Stimulated activated CD8-positive, alpha-beta memory T cell treated with anti-CD3 and anti-CD28 coated beads, Interleukin-7, amount 100 ng/mL, for 1 hour (primary cell): ENCODE measurements at places on chromosomes 4 and X.

GRCh38 chr4:174119051-174119450 lies 164.4 kb downstream of the FBXO8 start:
- no peak for DNase-seq

- no peak for DNase-seq
Measured at GRCh38 chr4:5869966-5870619, 22.8 kb downstream of the CRMP1 start.

DNA sequence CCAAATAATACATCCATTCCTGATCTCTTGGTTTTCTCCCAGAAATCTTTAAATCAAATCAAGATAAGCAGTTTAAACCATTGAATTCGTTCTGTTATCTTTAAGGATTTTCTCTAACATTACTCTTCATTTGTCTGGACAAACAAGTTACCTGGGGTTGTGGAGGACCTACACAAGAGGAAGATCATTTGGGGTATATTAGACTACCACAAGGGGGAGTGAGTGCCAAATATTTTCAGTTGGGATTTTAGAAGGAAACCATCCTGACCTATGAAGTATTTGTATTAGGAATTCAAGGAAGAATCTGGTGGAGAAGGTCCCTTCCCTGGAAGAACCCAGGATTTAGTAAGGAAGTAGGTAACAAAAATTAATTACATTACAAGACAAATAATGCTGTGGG lies 12.0 kb upstream of the DCHS2 start:
- DNase-seq, result no peak

GRCh38 chr4:139666735-139667281 lies 1.2 kb downstream of the MGST2 start:
- DNase-seq, result no peak

GRCh38 chr4:53281438-53281837 lies 84.4 kb downstream of the SCFD2 start:
- no peak for DNase-seq

- no peak for DNase-seq
Measured at GRCh38 chr4:23084559-23085248, 392.0 kb downstream of the GBA3 start.

- DNase-seq, result no peak
Measured at GRCh38 chr4:151228189-151229119, 48.5 kb upstream of the PRSS48 start.

GRCh38 chr4:100630341-100630740 lies 112.5 kb upstream of the EMCN start:
- no peak for DNase-seq

DNA sequence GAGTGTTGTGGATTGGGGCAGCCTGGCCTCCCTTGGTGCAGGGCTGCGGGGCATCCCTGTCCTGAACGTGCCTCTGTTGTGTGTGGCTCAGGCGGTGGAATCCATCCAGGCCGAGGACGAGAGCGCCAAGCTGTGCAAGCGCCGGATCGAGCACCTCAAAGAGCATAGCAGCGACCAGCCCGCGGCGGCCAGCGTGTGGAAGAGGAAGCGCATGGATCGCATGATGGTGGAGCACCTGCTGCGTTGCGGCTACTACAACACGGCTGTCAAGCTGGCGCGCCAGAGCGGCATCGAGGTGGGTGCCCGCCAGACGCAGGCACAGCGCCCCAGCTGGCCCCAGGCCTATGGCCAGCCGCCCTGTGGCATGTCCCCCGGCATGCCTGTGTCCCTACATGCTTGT lies 25.6 kb downstream of the MAEA start:
- no peak for DNase-seq

DNA sequence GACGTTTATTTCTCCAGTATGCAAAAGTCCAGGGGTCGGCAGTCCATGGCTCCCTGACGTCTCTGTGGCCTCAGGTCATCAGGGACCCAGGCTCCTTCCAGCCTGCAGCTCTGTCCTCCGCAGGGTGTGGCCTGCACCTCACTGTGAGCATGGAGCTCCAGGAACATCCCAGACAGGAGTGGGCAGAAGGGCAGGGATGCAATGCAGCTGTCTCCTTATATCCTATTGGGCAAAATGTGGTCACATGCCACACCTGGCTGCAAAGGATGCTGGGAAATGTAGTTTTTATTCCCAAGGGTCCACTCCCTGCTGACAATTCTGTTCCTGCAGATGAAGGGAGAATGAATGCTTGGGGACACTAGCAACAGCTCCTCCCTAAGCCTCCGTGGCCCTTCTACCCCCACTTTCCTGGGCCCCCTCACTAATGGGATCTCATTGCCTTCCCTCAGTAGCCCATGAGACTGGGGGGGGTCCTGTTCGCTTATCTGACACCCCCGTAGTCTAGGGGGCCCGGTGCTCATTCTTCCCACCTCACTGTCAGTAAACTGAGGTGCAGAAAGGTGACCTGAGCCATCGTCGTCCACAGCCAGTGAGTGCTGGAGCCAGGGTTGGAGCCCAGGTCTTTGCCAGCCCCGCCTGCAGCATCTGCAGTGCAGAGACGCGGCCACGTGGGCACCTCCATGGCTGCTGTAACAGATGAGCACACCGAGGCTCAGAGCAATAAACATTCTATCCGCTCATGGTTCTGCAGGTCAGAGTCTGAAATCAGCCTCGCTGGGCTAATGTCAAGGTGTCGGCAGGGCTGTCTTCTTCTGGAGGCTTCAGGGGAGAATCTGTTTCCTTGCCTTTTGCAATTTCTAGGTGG lies 5.9 kb upstream of the GRPEL1 start:
- no peak for DNase-seq

GRCh38 chr4:148089624-148090023 lies 352.6 kb downstream of the NR3C2 start:
- no peak for DNase-seq

DNA sequence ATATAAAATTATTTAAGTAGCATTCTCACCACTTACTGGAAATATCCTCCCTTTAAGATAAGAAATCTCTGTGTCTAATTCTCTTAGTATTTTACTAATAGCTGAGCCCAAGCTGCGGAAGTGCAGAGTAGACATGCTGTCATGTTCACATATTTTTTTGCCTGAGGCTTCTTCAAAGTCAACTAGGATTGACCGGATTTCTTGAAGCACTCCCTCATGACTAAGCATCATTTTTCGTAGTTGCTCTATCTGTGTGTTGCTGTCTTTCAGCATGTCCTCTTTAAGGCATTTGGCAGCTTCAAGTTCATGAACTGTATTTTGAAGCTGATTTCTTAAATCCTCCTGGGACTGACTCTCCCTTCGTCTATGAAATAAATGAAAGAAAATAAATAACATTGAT lies 36.9 kb downstream of the CCDC158 start:
- no peak for DNase-seq

- DNase-seq, result no peak
Measured at GRCh38 chr4:137705171-137705783, 173.0 kb upstream of the PCDH18 start.

GRCh38 chr4:56641494-56642051 lies 39.5 kb downstream of the HOPX start:
- DNase-seq, result no peak

DNA sequence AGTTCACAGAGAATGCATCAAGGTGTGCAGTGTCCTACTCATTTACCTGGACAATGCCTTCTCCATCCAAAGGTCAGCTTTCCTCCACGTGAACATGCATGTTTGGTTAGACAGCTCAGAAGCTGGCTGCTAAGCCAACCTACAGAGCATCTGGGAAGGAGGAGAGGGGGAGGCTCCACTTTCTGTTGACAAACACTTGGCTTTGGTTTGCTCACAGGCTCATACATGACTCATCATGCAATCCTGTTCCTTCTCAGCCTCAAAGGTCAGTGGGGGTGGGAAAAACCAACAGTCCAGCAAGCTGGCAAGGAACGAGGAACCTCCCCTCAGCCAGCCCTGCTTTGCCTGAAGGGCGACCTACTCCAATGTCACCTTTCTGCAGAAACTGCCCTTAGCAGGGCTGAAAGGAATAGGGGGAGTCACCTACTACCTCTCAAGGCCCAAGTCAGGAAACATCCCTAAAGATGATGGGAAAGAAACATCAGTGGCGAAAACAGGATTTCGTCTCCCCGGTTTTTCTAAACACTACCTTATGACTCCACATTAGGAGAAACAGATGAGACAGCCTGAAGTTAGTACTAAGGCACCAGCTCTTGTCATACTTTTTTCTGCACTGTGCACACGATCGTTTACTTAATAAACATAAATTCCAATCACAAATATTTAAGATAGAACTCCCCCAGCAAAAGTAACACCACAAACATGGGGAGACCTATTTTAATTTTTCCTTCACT lies 37.9 kb downstream of the RELL1 start:
- no peak for DNase-seq

DNA sequence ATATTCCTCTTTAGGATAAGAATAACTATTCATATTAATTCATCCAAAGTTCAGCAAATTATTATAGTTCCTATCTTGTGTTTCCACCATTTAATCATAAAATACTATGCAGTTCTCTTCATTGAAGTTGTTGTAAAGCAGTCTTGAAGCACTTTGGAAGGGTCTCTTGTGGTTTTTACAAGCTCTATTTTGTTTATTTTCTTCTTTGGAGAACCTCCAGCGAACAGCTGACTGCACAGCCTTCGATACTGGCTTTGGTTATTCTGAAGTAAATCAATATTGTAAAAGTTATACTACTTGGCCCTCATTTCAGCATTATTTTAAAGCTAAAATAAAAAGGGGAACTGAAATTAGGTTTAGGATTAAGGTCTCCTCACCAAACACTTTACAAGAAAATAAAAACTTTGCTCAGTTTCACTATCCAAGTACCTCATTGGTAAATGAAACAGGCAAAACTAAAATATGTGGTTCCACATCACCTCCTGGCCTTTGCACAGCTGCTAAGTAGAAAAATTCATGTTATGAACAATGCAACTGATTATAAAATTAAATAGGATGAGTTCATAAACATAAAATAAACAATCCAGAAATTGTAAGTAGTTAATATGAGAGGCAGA lies 1629.2 kb upstream of the ADGRL3 start:
- DNase-seq, result no peak

GRCh38 chr4:169675825-169676224 lies 55.4 kb downstream of the CLCN3 start:
- DNase-seq, result no peak

DNA sequence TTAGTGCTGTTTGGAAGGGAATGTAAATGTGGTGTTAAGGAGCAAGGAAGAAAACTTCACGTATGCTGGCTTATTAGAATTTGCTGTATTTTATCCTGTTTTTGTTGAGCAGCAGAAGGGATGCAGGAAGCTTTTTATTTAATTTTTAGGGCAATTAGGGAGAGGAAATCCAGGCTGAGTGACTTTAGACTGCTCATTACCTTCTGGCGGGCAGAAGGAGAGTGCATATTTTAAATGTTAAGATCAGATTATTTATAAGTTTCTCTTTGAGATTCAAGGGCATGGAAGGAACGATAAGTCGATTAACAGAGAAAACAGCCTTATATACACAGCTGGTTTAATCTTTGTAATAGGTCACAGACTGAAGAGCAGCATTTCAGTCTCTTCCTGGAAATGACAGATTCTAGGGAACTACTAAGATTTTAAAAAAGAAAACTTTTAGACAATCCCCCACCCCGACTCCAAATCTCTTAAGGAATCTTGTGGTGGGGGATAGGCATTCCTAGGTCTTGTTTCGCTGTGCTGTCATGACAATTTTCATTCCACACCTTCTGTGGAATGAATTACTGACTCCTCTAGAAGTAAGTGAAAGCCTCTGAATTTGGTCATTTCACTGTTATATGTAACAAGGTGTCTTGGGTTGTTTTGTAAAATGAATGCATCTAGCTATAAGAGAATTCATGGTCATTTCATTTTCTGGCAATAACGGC lies 402.5 kb downstream of the RAPGEF2 start:
- no peak for DNase-seq

DNA sequence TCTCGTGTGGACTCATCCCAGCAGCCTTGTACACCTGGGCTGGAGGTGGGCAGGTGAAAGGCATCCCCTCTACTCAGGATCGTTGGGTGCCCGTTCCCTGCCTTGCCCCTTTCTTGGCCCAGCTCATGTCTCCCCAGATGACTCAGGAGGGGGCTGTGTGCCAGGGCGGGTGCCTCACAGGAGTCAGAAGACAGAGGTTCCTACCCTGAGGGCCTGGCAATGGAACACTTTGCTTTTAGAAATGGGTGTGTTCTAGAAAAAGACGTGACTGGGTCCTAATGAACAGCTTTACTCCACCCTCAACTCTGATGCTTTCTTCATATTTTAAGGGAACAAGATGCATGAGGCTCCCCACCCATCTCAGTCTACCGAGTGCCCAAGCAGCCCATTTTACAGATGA lies 22.5 kb upstream of the TRIM2 start:
- no peak for DNase-seq

GRCh38 chr4:166315721-166316467 lies 442.9 kb downstream of the TLL1 start:
- no peak for DNase-seq

GRCh38 chrX:10524578-10524977 lies 95.8 kb downstream of the MID1 start:
- no peak for DNase-seq

- no peak for DNase-seq
Measured at GRCh38 chrX:120244395-120244734, 6.2 kb upstream of the ZBTB33 start.

- no peak for DNase-seq
Measured at GRCh38 chr4:2785613-2786012, 7.3 kb upstream of the SH3BP2 start.

- no peak for DNase-seq
Measured at GRCh38 chr4:7427831-7428260, 6.9 kb downstream of the PSAPL1 start.

DNA sequence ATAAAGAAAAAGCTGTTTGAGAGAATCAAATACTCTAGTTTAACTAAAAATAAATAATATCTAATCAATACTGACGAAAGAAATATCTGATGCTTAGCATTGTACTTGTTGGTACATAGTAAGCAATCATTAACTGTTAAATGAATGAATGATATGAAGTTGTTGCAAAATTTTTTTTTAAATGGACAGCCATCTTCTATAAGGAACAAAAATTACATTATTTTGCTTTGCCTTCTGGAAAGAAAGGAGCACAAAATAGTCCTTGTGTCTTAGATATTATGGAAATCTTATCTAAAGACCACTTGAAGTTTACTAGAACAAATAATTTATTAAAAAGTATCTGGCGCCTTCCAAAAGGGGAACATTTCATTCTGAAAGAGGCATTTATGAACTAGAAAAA lies 4.5 kb downstream of the NFKB1 start:
- DNase-seq, result no peak

DNA sequence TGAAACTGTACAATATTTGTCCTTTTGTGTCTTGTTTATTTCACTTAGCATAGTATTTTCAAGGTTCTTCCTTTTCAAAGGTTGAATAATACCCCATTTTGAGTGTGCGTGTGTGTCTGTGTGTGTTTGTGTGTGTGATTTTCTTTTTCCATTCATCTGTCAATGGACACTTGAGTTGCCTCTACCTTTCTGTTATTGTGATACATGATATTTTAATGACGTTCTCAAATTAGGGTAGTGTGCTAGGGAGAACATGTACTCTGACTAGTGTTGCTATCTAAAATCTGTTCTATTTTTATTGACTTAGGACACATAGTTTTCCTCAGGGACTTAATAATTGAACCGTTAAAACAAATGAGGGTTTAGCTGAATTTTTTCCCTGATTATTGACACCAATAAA lies 9.9 kb downstream of the MMRN1 start:
- DNase-seq, result no peak

- DNase-seq, result no peak
Measured at GRCh38 chr4:111115881-111116280, 493.0 kb upstream of the PITX2 start.
